ENCODE measurements at places on chromosomes 4 and X.
A peak's percentile ranks its signal among the peaks of the same experiment; 100 is the strongest.

- no peak for DNase-seq
These were observed 138.8 kb downstream of the PDLIM5 start for GRCh38 chr4:94590493-94590892.

DNA sequence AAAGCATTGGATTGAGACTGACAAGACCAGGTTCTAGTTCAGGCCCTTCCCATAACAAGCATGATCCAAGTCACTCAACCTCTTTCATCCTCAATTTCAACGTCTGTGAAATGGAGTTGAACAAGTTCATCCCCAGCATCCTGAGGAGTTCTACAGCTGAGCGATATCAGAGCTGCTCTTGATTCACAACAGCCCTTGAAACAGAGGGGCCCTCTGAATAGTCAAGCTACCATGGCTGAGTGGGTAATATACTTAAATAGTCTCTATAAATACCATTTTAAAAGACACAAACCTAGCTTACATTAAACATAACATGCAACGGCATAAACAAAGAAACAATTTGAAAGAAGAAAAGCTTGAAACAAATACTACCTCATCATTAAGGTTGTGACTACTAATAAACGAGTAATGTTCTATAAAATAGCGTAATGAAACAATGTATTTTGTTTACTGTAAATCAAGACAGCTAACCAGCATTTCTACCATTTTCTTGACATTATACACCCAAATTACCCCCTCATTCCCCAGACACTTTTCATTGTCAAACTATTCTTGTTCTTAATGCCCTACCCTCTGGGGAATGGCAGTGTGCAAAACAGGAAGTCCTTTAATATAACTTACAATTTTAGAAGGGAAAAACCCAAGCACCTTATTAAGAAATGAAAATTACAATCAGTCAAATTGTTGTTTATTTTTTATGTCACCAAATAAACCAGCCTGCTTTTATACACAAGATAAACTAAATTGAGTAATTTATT is 202.3 kb downstream of the PARM1 start:
- no peak for DNase-seq

- no peak for DNase-seq
These were observed 20.4 kb downstream of the PIN4 start for GRCh38 chrX:72201836-72202536.

DNA sequence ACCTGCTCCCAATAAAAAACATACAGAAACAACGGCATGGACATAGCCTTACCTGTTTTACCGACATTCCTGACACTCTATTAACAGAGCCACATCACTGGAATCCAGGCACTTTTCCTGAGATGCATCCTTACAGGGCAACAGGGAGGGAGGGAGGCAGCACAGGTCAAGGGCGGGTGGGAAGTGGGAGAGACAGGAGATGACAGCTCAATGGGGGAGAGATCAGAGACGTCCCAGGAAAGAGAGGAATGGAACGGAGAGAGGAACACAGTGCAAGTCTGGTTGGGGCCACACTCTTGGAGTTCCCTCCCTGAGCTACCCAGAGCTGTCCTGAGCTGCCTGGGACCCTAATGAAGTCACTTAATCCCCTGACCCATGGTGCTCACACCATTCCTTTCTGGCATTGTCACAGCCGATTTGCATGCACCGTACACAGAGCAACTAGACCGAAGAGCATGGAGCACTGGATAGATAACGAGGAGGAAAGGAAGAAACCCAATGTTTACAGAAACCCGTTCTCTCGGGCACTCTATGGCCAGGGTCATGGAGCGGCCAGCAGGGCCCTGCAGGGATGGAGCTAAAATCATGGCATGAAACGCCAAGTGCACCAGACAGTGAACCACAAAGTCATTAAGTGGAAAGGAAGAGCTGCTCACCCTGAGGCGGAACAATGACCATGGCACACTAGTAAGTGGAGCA is 93.1 kb downstream of the NSUN7 start:
- DNase-seq = no peak

- no peak for DNase-seq
These were observed 56.9 kb downstream of the BCOR start for GRCh38 chrX:40040686-40041461.

DNA sequence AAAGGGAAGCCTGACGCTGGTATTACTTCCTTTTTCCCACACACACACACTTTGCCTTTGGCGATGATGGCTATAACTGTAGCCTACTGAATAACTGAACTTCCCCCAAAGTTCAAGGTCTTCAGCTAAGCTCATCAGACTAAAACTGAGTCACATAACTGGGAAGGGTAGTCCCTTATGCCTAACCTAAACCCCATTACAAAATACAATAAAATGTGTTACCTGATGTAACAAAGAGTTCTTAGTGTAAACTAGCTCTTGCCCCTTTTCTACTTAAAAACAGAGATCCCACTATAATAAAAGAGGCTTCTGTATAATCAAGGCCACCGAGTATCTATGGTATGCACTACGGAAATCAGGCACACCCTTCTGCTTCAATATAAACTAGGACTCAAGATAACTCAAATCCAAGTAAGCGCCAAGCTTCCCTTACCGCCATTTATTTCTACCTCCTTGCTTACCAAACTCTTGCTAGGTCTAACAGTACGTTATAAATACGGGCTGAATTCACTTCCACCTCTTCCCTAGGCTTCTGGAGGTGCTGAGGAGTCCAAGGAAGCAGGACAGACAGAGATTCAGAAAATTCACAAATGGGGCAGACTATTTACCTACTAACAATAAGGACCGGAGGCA is 2.4 kb downstream of the OTUD4 start:
- DNase-seq = peak; percentile 29

GRCh38 chrX:153496590-153496959 is 1.8 kb downstream of the BGN start:
- DNase-seq = no peak

DNA sequence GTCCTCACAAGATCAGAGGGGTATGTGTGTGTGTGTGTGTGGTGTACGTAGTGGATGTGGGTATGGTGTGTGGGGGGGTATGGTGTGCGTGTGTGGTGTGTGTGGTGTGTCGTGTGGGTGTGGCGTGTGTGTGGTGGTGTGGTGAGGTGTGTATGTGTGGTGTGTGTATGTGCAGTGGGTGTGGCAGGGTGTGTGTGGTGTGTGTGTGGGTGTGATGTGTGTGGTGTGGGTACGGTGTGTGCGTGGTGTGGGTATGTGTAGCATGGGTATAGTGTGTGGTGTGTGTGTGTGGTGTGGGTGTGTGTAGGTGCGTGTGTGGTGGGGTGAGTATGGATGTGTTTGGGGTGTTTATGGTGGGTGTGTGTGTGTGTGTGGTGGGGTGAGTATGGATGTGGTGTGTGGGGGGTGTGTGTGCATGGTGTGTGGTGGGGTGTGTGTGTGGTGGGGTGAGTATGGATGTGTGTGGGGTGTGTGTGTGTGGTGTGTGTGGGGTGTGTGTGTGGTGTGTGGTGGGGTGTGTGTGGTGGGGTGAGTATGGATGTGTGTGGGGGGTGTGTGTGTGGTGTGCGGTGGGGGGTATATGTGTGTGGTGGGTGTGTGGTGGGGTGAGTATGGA is 182.0 kb downstream of the PALLD start:
- no peak for DNase-seq
